ENCODE measurements at places on chromosomes 6 and 20.
A peak's percentile ranks its signal among the peaks of the same experiment; 100 is the strongest.

DNA sequence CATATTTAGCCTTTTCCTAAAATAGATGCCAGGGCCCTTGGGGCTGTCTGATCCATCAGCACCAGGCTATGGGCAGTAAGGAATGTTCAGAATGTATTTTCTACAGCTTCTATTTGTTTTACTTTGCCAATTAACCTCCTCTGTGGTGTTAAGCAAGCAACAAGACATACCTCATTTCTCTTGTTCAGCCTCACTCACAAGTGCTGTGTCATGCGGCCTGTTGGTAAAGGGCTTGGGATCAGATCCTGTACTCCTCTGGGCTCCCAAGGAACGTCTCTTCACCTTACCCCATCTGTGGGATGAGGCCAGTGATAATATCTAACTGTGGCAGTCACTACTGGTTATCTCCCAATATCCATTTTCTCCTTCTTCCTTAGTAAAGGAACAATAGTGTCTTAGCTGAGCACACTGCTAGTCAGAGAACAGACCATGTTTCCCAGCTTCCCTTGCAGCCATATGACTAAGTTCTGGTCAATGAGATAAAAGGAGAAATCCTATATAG lies 7.0 kb upstream of the DSTN start:
- no peak for DNase-seq

GRCh38 chr20:51176876-51177275 lies 154.0 kb upstream of the KCNG1 start:
- DNase-seq, result no peak

GRCh38 chr6:148523048-148523447 lies 180.4 kb downstream of the SASH1 start:
- DNase-seq, result no peak

DNA sequence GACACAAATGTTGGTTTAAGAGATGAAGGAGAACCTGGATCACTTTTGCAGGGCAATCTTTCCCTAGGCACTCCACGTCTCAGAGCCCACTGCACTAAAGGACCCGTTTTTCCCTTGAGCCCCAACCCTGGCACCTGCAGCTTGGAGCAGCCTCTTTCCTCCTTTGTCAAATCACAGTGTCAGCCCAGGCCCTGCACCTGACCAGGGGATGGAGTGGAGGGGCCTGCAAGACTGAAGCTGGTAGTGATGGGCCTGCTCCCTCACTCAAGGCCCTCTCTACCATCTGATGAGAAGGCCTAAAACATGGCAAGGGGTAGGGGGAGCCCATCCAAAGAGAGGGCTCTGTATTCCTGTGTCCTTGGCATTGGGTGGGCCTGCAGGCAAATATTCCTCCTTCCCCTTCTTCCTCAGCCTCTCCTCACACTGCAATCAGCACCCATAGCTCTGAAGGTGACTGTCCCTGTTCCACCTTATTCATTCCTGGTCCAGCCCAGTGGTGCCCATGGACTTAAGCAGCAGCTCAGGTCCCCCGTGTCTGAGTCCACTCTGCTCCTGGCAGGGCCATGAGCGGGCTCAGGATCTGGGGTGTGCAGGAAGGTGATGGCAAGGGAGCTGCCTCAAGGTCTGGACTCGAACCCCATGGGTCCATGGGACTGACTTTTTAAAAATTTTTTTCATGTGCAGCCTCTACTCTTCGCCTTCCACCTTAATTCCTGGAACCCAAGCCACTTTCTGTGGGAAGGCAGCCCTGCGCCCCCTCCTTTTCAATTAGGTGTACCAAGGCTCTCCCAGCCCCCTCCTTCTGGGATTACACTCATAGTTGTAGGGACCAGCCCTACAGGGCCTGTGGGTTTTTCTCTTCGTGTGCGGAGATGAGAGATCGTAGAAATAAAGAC lies 6.7 kb downstream of the RAET1G start:
- DNase-seq, result no peak

DNA sequence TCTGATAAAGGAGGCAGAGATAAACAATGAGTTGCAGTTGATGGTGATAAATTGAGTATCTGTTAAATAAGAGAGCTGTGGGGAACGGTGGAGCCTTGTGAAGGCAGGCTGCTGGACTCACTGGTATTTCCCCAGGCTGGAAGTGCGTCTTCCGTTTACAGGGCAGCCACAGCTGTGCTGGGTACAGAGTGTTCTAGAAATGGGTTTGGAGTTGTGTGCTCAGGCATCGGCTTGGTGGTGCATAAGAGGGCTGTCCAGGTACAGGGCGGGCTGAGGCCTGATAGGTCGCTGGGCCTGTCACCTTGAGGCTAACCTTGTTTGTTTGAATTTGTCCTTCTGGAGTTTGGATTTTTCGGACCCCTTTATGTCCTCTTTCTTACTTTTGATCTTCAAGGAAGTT lies 39.3 kb downstream of the ARID1B start:
- no peak for DNase-seq

DNA sequence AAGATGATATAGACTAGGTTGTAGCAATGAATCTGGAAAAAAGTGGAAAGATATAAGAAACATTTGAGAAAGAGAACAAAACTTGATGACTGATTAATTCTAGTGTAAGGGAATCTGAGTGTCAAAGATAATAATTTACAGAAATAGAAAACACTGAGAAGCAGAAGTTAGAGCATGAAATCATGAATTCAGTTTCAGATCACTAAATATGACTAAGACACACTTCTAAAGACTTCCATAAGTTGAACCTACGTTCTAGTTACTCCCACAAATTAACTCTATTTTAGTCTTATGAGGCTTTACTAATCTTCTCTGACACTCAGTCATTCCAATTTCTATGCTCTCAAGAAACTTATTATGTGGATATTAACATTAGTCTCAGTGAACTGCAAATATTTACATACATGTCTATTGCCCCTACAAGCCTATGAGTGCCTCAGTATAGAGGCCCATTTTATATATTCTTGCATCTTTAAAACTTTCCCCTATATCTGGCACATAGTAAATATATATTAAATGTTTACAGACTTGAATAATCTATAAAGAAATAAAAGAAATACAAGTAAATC lies 30.4 kb downstream of the IBTK start:
- no peak for DNase-seq

- no peak for DNase-seq
Measured at GRCh38 chr6:142444881-142445301, 143.1 kb downstream of the ADGRG6 start.

- peak; percentile 40 for DNase-seq
Measured at GRCh38 chr20:63580796-63581461, 6.9 kb upstream of the HELZ2 start.

GRCh38 chr20:52852714-52853113 lies 119.4 kb upstream of the TSHZ2 start:
- no peak for DNase-seq

GRCh38 chr6:108875161-108875555 lies 26.9 kb downstream of the ARMC2 start:
- no peak for DNase-seq

DNA sequence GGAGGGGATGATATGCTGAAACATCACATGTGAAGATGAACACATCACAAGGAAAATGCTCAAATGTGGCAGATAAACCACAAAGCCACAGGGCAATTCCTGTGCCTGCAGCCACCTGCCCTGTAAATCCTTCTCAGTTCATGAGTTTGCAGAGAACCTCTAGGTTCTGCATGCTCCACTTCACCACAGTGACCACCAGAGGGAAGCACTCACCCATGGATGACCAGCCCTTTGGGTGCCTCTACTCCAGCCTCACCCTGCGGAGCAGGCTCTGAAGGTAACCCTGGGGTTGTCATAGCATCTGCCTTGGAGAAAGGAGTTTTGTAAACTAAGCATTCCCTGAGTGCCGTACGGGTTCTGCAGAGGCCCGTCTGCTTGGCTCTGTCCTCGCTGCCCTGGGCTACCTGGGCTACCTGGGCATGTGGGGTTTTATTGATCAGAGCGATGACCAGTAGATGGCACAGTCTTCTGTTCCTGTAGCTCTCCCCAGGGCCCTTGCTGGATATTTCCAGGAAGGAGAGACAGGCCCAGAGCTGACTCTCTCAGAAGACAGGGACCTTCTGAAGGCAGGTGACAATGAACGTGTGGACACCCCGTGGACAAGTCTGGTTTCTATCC lies 31.7 kb upstream of the CST1 start:
- no peak for DNase-seq

- DNase-seq, result no peak
Measured at GRCh38 chr6:161228096-161228495, 45.8 kb downstream of the AGPAT4 start.

GRCh38 chr6:44377971-44378370 lies 9.5 kb upstream of the CDC5L start:
- DNase-seq, result no peak

- no peak for DNase-seq
Measured at GRCh38 chr6:149081281-149081680, 236.2 kb upstream of the TAB2 start.

- DNase-seq, result peak; percentile 61
Measured at GRCh38 chr6:139028658-139029469, at the start of gene ABRACL. Gene ABRACL, plus strand, starts transcription at chr6:139028745. Its CDS starts 5,416 bp downstream, at chr6:139034161.

DNA sequence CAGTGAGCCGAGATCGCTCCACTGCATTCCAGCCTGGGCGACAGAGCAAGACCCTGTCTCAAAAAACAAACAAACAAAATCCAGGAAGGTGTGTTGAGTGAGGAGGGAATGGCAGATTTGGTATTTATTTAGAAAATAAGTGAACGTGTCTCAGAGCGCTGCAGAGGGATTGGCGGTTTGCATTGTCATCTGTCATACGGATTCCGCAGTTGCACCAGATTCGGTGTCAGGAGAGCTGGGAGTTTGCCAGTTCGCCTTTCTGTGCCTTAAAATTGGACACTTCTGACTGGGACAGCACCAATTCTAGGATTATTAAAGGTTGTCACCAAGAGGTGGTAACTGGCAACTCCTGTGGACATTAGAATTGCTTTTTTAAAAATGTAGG lies 912 bp downstream of the SNRNP48 start:
- DNase-seq, result no peak

DNA sequence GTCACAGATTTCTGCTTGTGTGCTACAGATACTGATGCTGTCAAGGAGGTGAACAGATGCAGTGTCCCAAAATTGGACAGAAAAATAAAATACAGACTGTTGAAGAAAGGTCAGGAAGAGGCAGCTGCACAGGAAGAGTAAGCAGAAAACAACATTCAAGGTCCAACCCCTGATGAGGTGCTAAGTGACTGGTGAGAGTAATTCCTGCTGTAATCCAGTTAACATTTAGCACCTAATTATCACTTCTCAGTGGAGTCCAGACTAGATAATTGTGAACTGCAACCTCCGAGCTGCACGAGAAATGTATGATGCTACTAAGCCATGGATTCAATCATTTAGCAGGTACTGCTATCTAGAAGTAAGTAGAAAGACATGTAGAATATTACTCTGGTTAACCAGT lies 36.3 kb upstream of the NRSN1 start:
- no peak for DNase-seq

- DNase-seq, result peak; percentile 73
Measured at GRCh38 chr20:57390604-57391438, at the start of gene RBM38. Gene RBM38, plus strand, starts transcription at chr20:57391396. Its CDS starts 186 bp downstream, at chr20:57391582.

DNA sequence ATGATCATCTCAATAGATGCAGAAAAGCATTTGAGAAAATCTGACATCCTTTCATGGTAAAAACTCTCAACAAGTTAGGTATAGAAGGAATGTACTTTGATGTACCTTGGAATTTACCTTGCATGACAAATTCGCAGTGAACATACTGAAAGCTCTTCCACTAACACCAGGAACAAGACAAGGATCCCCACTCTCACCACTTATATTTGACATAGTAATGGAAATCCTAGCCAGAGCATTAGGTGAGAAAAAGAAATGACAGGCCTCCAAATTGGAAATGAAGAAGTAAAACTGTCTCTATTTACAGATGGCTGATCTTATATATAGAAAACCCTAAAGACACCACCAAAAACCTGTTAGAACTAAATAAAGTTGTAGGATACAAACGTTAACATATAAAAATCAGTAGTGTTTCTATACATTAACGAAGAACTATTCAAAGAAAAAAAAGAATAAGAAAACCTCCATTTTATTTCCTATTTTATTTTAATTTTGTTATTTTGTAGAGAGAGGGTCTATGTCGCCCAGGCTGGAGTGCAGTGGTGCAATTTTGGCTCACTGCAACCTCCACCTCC lies 26.9 kb downstream of the PCNA start:
- DNase-seq, result no peak

DNA sequence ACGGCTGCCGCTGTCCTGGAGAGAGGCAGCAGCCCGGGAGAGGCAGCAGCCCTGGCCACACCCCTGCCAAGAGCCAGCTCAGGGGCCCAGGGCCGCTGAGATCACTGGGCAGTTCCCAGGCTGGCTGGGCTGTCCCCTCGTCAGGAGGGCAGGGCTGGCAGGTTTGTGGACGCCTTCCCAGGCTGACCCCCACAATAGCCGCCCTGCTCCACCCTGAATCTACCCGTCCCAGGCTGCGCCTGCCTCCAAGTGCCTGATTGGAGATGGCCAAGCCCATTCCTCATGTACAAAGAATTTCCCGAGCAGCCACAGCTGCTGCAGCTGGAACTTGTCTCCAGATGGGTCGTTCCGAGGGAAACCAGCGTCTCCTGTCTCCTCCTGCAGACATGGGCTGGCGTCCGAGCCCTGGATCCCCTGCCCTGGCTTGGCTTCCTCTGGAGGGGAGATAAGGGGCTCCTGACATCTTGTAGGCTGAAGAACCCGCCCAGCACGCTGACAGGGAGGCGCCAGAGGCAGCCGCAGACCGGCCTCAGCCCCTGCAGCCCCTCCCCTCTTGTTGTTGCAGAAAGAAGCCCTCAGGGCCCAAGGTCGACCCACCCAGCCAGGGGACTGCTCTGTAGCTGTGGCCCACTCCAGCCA lies 9.4 kb upstream of the GATA5 start:
- DNase-seq, result no peak

DNA sequence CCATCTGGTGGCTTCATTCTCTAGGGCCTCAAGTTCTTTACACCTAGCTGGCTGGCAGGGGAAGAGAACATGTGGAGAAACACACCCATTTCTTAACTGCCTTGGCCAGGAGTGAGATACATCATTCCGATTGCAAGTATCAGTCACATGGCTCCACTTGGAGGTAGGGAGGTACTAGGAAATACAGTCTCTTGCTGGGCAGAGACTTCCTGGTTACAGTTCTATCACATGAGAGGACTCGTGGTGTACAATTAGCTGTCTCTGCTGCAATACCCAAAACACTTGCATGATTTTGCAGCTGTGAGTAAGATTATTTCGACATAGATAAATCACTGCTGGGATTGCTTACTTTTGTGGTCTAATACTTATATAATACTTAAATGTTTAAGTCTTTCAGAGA lies 51.1 kb downstream of the GTF2H5 start:
- no peak for DNase-seq
